ENCODE measurements at places on chromosomes 11 and 22. TPM values are rescaled to one million over a fixed set of nuclear protein-coding genes. Genes with fewer than 3 reads are reported as not detected.
A peak's percentile ranks its signal among the peaks of the same experiment; 100 is the strongest.

DNA sequence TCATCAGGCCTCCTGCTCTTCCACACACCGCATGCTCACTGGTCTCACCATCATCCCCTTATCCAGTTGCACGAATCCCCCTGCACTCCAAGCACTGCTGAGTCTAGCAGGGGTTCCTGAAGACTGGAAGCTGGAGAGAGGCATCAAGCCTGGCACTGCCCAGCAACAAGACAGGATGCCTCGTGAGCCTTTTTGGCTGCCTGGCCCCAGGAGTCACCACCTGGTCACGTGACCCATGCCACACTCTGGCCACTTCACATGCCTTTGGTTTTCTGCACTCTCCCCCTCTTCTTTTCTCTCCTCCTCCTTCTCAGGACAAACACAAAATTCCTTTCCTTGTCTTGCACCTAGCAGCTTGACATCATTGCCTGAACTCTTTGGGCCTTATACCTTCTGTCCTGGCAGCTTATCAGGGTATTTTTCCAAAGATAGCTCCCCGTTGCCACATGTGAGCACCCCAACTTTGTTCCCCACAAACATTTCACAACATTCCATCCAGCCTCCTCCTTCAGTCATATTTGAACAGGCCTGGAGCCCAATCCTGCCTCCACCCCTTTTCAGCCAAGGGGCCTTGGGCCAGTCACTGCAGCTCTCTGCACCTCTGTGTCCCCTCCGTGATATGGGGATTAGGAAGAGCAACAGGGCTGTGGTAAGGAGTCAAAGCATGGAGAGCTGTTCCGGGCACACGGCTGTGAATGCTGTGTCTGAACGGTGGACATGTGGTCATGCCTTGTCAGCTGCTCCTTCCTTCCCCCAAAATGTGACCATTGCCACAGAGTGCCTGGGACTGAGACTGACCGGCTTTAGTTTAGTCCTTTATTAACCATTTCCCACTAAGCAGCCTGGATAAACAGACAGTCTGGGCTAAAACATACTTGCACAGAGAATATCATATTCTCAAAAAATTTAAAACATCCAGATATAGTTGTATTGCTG lies 2.8 kb upstream of the PACSIN2 start:
- DNase-seq: peak; percentile 35

GRCh38 chr11:96267496-96268032 lies 75.4 kb downstream of the MAML2 start:
- DNase-seq: no peak

DNA sequence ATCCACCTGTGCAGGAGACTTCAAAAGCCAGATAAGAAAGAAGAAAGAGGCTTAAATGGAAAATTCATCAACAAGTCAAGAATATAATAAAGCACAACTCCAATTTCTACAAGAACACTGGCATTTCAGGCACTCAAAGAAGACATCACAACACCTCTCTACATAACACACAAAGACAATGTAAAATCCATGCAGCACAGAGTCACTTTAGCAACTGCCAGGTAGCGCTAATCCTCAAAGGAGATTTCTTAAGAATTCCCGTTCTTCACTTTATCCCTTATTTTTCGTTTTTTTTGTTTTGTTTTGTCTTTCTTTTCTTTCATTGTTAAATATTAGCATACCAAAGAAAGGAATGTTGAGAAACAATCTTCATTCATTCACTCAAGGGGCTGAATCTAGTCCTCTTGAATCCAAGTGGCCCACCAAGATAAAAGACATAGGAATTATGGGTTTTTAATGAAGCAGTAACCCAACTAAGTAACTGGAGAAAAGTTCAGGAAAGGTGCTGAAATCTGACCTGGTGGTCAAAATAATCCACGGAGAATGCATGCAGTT lies 95.0 kb downstream of the CADM1 start:
- no peak for DNase-seq

GRCh38 chr11:114059278-114059983 lies at the start of gene ZBTB16:
TSS of gene ZBTB16 (plus strand) at chr11:114059711. CDS start at chr11:114063301, 3,590 bp downstream.
- no peak for DNase-seq

DNA sequence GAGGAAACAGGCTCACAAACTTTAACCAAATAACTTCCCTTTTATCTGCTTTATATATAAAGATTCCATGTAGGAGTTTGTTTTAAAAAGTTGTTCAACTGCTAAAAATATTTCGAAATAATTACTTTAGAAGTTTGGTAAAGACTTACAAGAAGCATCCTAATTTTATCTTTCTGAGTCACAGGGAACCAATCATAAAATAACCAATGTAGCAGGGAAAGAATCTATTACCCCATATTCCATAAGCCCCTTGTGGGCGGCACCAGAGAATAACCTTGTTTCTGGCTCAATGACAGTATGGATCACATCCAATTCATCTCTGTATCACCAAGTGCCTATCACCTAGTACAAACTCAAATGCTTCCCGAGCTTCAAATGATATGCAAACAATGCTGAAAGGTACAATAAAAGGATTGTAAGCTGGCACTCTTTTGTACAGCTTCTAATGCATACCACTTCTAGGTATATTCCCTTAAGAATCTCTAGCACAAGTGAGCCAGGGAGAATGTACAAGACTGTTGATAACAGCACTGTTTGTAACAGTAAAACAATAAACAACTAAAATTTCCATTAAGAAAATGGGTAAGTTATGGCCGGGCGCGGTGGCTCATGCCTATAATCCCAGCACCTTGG lies 158.4 kb downstream of the ATG16L2 start:
- no peak for DNase-seq

DNA sequence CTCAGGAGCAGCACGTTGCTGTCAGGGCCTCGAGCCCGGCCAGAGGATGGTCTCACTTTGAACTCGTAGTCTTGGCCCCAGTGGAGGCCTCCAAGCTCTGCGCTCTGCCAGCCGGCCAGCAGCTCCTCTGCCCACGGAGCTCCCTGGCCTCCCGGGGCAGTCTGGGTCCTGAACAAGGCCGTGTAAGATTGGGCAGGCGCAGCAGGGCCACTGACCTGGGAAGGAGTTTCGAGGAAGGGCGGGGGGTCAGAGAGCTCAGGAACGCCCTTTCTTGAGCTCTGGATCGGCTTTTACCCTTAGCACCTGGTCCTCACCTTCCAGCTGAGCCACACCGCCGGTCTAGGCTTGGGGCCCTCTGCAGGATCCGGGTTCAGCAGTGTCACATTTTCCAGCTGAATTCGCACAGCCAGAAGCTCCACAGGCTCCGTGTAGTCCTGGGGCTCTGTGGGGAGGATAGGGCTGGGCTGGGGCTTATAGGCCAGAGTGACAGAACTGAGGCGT lies 2.1 kb downstream of the ROBO4 start:
- DNase-seq: no peak

- no peak for DNase-seq
Measured at GRCh38 chr11:61713464-61713863, 33.3 kb downstream of the DAGLA start.

- DNase-seq: peak; percentile 13
Measured at GRCh38 chr11:78646564-78647185, 72.0 kb upstream of the NARS2 start.

GRCh38 chr11:63427971-63428508 lies 58.5 kb downstream of the SLC22A9 start:
- no peak for DNase-seq

- no peak for DNase-seq
Measured at GRCh38 chr11:117382746-117383145, 55.1 kb downstream of the CEP164 start.

DNA sequence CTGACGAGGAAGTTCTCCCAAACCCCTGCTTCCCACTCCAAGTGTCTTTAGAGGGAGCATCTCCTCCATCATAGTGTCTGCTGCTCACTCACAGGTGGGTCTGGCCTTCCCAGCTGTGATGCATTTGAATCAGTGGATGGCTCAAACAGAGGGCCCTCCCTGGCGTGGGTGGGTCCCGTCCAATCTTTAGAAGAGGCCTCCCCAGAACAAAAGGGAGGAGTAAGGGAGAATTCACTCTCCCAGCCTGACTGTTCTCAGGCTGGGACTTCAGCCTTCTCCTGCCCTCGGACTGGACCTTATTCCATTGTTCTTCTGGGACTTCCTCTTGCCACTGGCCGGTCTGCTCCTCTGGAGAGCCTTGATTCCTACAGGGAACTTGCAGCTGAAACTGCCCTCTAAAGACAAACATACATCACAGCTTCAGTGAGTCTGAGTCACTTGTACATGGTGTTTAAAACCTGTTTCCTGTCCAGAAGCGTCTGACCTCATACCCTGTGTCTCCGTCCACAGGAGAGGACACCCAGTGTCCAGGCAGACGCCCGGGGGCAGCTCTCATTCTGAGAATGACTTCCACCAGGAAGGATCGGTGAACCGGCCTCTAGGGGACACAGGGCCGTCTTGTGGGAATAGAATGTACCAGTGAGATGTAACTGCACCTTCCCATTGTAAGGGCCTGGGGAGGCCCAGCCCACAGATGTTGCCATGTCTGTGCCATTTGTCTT lies 234.7 kb downstream of the BRD1 start:
- DNase-seq: no peak

GRCh38 chr11:109695696-109696095 lies 273.7 kb downstream of the C11orf87 start:
- no peak for DNase-seq

DNA sequence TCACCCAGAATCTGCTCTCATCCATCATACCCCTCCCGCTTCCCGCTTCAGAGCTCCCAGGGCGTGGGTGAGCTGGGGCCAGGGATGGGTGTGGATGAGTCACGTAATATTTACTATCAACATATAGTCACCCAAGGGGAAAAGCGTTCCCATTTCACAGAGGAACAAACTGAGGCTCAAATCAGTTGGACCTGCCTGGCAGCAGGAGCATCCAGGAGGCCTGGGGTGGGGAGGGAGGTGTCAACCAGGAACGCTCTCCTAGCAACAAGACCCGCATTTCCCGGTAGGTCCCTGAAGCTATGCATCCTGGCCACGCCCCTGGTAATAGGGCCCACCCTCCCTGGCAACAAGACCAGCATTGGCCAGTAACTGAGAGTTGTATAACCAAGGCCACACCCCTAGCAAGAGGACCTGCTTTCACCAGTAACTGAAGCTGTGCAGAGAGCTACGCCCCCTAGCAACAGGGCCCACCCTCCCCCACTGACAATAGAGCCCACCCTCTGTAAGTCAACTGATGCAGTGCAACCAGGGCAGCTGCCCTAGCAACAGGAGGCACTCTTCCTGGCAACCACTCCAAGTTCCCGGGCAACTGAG lies 32.7 kb upstream of the TXNRD2 start:
- peak; percentile 47 for DNase-seq

DNA sequence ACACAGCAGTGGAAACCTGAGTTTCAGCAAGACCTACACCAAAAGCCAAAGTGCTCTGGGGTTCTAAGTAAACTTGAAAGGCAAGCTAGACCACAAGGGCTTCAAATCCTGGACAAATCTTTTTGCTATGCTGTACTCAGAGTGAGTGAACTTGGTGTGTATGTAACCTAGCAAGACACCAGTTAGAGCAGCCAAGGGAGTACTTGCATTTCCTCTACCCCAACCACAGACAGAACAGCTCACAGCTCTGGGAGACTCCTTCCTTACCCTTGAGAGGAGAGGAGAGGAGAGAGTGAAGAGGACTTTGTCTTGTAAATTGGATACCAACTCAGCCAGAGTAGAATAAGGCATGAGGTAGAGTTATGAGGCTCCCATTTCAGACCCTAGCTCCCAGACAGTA lies 71.4 kb downstream of the CTSC start:
- DNase-seq: no peak

DNA sequence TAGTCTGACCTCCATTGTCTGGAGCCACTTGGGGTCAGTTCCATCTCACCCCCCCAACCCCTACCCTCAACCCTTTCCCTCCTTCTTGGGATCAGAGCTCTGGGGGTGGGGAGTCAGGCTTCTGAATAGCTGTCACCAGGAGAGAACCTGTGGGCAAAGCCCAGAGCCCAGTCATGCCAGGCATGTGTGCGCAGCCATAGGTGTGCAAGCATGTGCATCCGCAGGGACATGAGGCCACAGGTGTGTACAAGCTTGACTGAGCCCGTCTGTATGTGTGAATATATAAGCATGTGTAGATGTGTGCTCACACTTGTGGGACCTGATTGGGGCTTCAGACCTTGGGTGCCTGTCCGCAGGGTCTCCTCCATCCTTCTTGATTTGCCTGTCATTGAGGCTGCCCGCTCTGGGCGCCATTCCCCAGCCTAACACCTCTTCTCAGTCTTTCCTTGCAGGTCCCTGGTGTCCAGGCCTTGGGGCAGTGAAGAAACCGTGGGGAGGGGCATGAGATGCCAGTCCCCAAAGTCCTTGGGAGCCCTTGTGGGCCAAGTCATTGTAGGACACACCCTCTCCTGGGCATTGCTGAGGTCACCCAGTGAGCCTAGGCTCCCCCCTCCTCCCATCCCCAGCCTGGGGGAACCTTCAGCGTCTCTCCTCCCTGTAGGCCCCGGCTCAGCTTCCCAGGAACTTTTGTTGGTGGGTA lies 9.0 kb downstream of the ATG16L2 start:
- DNase-seq: no peak

DNA sequence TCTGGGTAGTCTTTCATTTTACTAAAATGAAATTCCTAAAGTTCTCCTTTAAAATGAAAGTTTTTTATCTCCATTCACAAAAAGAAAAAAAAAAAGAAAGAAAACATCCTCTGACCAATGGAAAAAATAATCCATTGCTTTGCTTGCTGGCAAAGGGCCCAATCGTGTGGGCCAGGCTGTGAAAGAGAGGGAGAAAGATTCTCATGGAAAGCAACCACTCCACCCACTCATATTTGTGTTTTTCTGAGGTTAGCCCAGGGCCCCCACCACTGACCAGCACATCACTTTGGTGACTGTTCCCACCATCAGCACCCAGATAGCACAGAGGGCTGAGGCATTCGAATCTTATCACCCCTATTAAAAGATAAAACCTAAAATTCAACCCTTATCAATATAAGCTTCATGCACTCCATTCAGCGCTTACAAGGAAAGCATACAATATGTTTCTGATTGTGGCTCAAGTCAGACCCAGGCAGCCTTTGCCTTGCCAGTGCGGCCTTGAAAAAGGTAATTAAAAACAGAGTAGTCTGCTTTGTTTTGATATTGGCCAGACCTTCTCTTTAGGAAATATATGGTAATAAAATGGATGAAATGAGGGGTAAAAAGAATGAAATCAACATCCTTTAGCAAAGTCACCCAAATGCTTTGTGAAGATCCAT lies 192.8 kb downstream of the ETS1 start:
- no peak for DNase-seq

- DNase-seq: no peak
Measured at GRCh38 chr22:44297470-44298061, 15.2 kb downstream of the SHISAL1 start.

DNA sequence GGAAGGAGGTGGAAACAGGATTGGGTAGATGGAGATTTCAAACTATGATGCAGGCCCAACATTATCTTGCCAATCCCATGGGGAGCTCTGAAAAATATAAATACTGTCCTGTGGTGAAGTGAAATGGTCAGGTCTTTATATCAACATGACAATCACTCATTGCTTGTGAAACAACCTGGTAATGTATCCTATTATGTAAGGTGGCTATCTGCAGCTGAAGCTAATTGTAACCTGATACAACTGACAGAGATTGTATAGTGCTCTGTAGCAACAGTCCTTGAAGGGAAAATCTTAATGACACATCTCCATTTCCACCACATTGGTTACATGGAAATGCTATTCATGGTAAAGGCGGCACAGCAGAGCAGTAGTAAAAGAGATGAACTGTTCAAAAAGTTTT lies 20.7 kb upstream of the CHORDC1 start:
- DNase-seq: no peak

Gene E2F8
- total RNA-seq: 1.9 TPM

Gene OR5AS1
- total RNA-seq: not detected

Gene PTGDR2
- total RNA-seq: not detected

Gene OR10D3
- total RNA-seq: not detected

Gene MS4A6E
- not detected for total RNA-seq

Gene MRGPRX3
- not detected for total RNA-seq

Gene CKAP5
- 61.6 TPM for total RNA-seq

All from MG63 (cell line).